ENCODE measurements at places on chromosomes 1 and 21.

DNA sequence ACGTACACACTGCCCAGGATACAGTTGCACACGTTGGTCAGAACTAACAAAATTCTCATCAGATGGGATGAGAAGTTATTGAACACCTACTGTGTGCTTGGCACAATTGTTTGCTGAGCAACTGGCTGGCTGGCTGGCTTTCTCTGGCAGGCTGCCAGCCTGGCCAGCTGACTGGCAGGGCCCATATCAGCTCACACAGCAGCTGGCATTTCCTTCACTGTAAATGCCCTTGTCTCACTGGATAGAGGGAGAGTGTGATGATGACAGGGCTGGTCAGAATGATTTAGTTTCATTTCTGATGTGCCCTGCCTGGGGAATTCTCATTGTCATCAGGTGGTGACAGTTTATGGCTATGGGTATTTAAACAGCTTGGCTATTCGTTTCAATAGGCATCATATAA lies 15.8 kb downstream of the CAMK2N1 start:
- DNase-seq = peak; percentile 62

DNA sequence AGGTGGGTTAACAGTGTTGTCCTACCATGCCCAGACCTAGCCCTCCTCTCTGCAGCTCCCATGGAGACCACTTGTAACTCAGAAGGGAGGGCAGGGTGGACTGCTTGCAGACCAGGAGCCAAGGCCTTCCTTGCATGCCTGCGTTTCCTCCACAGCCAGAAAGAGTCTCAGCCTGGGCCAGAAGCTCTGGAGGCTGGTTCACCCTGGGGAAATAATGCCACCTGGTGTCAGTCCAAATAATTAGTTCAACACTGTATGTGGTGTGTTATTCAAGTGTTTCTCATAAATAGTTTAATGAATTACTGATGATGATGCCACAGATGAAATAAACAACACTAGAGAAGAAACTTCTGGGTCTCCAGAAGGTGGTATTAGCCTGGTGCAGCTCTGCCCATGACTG lies 16.9 kb upstream of the VANGL1 start:
- DNase-seq = no peak

- peak; percentile 61 for DNase-seq
These were observed 17.3 kb upstream of the ZNF678 start for GRCh38 chr1:227546059-227546458.

- DNase-seq = no peak
These were observed 103.9 kb downstream of the PTPN14 start for GRCh38 chr1:214447557-214447871.

DNA sequence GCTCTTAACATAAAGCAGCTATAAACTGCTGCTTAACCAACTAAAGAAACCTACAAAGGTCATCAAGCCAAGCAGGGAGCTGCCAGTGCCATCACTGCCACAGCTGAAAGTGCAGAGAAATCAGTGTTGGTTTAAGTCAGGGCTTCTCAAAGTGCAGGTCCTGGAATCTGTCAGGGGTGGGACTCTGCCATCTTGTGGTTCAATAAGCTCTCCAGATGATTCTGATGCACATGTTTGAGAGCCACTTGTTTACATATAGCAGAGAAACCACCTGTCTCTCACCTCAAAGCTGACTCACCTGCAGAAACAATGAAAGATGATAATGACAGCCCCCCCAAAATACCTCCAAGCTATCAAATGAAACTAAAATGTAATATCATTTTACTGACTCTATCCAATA lies 49.3 kb downstream of the SH3GLB1 start:
- DNase-seq = peak; percentile 13

DNA sequence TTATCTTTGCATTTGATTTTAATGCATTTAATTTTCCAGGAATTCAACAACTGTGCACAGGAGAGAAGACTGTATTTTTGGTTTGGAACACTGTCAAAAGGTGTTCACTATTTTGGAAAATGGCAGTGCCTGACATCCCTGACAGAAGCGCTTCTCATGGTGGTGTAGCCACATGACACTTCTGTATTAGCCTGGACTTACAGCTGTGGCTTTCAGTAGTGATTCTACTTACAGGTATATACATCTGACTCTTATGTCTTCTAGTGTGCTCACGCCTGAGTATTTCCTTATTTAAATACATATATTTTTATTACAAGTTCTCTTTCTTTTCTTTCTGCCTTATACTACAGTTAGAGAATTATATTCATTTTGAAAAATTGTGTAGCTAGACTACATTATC lies 52.3 kb upstream of the C8B start:
- no peak for DNase-seq

Measured in tongue (tissue), 3 donors.